Stimulated activated CD8-positive, alpha-beta memory T cell treated with anti-CD3 and anti-CD28 coated beads, Interleukin-7, amount 100 ng/mL, for 48 hours (primary cell): ENCODE measurements at places on chromosomes 6 and 20.

- DNase-seq = no peak
These were observed 73.9 kb downstream of the NFATC2 start for GRCh38 chr20:51468636-51469035.

DNA sequence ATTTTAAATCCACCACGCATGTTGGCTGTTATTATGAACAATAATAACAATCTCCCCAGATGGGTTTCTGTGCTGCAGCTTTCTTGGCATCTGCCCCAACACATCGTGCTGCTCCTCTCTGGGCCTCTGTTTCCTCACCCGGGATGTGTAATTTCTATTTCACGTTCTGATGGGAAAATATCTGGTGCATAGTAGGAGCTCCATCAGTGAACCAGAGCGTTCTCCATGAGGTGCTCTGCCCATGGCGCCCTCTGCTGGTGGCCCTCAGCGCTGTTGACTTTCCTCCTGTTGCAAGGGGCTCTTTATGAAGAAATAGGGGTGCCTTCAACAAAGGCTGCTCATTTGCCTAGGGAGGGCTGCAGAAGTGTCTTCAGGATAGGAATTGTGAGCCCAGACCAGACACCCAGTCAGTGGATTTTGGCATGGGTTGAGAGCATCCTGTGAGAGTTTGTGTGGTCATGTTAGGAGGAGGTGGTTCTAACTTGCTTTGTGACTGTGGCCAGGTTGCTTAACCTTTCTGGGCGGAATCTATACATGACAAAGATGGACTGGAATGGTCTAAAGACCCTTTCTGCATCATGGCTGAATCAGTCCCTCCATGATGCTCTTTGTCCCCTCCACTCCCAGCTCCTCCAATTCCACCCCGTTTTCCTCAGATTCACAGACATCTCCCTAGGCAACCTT, 8.1 kb downstream of the SCRT2 start:
- DNase-seq = no peak

DNA sequence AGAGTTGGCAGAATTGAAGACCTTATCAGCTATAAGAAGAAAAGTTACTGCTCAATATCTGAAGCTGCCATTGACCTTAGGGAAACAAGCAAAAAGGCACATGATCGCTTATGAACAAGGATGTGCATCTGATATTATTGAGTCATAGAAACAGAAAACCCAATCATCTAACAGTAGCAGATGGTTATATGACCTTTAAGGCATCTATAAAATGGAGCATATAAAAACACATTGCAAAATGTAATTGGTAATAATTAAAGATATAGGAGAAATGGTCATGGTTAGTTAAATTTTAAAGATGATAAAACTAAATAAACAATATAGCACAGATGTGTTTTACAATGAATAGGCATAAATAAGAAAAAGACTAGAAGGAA, 260.1 kb upstream of the TAB2 start:
- no peak for DNase-seq

DNA sequence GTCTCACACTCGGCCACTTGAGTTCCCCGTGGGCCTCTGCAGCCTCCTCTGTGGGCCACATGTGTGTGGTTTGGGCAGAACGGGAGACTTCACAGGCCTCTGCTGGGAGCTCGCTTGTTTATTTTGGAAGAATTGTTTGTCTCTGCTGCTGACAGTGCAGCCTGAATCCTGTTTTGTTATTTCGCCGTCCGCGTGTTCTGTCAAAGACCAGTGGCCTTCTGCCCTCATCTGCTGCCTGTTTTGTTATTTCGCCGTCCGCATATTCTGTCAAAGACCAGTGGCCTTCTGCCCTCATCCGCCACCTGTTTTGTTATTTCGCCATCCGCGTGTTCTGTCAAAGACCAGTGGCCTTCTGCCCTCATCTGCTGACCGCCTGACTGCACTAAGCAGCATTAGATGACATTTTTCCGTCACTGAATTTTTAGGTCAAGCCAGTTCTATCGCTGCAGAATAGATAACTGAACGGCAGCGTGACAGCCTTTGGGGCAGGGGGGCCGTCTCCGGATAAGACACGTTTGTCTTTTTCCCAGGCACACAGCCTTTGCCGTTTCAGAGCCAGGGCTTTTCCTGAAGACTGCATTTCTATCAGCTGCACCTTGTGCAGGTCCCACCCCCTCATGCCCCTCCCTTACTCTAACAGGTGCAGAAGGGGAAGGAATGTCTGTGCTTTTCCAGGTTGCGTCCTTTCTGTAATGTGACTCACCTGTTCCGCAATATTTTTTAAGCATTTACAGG, 158.5 kb upstream of the AFDN start:
- no peak for DNase-seq

- no peak for DNase-seq
These were observed 21.8 kb downstream of the FAM209B start for GRCh38 chr20:56554869-56555268.

- no peak for DNase-seq
These were observed 8.8 kb downstream of the SLC17A9 start for GRCh38 chr20:62961310-62961783.

- DNase-seq = peak; percentile 39
These were observed 557 bp upstream of the DYNLRB1 start for GRCh38 chr20:34515484-34516246.

DNA sequence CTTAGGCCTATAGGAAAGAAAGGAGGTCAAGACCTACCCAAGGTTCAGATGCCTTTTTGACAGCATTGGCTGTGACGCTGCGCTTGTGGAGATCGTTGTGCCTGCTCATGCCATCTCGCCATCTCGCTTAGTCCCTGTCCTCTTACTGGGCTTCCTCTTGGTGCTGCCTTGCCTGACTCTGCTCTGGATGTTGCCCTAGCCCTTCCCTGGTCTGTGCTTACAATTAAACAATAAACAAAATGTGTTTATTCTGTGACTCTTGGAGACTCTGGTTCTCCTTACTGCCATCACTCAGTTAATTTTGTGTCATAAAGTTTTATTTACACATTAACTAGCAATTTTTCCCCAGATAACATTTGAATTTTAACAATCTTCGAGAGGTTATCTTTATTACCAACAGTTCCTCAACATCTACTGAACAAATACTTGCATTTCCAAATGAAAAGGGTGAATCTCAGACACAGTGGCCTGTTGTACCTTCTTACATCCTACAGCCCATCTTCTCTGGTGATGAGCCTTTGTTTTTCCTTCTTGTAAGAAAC, 11.6 kb downstream of the AFDN start:
- DNase-seq = no peak

DNA sequence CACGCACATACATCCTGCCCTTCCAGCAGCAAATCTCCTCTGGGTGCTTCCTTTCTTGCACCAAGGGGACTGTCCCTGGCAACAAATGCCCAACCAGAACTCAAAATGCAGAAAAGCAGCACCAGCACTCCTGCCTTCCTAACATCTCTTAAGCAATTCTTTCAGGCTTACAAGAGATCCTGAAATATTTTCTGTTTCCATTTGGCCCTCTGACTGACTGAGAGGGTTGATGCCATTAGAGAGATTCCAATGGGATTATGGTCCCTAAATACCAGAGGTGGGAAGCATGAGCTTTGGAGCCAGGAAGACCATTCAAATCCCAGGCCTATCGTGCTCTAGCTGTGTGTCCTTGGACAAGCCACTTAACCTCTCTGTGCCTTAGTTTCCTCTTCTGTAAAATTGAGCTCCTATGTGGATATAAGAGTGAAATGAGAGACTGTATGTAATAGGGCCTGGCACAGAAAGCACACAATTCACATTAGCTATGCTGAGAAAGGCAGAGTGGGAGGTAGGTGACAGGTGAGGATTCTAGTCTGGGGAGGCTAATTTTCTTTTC, 56.8 kb downstream of the PRDM1 start:
- no peak for DNase-seq

DNA sequence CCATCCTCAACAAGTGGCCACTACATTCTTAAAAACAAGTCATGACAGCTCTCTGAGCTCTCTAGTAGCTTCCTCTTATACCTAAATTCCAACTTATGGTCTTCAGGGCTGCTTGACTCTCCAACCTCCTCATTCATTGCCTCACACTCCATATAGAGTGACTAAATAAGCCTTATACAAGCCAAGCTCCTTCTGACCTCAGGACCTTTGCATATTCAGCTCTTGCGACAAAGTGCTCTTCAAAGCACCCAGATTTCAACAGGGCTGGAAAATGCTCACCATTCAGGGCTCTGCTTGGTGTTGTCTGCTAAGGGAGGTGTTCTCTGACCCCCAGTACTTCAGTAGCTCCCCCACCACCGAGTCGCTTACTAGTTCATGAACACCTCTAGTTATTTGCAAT, 3.7 kb downstream of the TREML2 start:
- no peak for DNase-seq

DNA sequence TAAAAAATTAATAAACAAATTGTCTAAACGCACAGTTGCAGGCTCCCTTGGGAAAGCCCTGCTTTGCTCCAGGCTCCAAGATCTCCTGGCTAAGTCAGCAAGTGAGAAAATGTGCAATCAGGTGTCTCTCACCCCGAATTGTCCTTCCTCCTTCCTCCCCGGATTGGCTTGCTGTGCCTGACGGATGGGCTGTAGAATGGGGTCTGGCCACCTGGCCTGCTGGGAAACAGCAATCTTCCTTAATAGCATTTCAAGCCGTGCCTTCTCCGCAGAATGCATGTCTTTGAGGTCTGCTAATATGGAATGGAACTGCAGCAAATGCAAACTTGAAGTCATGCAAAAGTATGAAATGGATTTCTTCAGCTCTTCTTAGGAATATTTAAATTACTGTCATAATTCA, 43.7 kb upstream of the CDKAL1 start:
- no peak for DNase-seq

DNA sequence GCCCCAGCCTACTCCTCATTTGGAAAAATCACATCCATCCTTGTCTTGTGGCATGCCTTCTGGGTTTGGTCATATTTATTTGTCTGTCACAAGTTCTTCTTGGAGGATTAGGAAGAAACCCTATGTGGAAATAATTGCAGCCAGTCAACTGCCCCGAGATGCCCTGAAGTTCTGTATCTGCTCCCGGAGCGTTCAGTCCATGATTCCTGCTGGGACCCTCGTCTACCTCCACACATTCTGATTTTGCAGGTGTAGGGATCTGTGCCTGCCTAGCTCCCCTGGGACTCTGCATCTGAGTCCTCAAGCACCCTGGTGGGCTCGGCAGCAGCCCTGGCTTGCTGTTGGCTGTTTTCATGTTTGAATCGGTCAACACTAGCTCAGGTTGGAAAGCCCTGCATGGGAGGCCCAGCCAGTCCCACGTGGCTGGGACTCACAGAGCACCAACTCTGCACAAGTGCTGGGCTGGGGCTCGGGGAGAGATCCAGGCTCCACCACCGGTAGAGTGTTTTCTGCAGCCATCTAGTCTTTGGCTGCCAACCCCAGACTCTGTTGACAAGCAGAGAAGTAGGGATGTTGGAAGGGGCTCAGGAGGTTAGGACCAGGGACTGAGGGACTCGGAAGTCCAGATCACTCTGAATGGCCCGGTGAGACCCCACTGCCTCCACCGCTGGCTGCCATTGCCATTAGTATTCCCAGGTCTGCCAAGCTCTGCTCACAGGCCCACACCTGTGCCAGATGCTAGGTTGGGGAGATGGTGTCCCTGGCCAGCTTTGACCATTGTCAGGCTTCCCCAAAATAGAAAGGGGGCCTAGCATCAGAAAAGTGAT, 183.5 kb upstream of the CST7 start:
- DNase-seq = no peak

GRCh38 chr6:163951326-163951725, 536.8 kb downstream of the QKI start:
- DNase-seq = no peak
